A549 (cell line): ENCODE measurements at places on chromosomes 5 and 9.
A peak's percentile ranks its signal among the peaks of the same experiment; 100 is the strongest.

DNA sequence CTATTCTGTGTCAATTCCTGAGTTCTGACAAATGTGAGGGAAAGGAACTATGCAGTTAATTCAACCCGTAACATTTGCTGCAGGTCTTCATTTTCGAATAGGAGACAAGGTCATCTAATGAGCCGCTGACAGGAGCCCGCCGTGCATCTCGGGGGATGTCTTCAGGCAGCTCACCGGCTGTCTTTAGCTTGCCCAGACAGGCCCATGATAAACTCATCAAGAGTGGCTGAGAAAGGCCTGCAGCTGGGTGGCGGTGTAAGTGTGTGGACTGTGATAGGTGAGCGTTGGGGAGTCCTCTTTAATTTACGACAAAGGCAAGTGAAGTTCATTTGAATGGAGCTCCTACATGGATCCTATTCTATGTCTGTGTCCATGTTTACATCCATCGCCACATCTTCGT, 190.5 kb downstream of the ADCY2 start:
- no peak for DNase-seq

- DNase-seq, result no peak
Measured at GRCh38 chr5:82622711-82623514, 344.8 kb upstream of the RPS23 start.

GRCh38 chr5:79932510-79933504, 58.3 kb downstream of the MTX3 start:
- no peak for DNase-seq

GRCh38 chr9:87382900-87383299, 114.8 kb upstream of the DAPK1 start:
- no peak for DNase-seq

GRCh38 chr9:14350349-14350728, 36.4 kb upstream of the NFIB start:
- DNase-seq, result no peak

DNA sequence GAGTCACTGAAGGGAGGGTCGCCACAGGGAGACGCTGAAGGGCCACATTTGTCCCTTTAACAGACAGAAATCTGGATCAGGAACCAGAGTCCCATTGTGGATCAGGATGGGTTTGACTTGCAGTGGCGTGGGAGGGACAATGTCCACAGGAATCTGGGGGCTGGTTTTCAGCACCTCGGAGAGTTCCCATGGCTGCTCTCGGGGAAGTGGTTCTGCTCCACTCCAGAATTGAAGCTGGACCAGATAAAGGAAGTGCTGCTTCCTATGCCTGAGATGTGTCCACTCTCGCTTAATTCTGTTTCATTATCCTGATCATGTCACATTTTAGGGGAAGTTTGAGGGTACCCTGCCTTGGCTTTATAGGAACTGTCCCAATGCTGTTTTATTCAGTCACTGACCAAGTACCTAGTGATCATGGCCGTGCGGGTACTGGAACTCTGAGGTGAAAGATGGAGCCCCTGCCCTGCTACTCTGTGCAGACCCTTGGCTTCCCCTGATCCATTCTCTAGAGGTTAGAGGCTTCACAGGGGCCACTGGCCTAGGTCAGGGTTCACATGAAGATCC, 28.7 kb downstream of the ENHO start:
- peak; percentile 19 for DNase-seq

- DNase-seq, result peak; percentile 48
Measured at GRCh38 chr9:90099262-90099963, 494.6 kb downstream of the GADD45G start.

GRCh38 chr9:86073839-86074238, 25.5 kb downstream of the GOLM1 start:
- no peak for DNase-seq

GRCh38 chr5:145863003-145863402, 9.8 kb downstream of the GRXCR2 start:
- no peak for DNase-seq

DNA sequence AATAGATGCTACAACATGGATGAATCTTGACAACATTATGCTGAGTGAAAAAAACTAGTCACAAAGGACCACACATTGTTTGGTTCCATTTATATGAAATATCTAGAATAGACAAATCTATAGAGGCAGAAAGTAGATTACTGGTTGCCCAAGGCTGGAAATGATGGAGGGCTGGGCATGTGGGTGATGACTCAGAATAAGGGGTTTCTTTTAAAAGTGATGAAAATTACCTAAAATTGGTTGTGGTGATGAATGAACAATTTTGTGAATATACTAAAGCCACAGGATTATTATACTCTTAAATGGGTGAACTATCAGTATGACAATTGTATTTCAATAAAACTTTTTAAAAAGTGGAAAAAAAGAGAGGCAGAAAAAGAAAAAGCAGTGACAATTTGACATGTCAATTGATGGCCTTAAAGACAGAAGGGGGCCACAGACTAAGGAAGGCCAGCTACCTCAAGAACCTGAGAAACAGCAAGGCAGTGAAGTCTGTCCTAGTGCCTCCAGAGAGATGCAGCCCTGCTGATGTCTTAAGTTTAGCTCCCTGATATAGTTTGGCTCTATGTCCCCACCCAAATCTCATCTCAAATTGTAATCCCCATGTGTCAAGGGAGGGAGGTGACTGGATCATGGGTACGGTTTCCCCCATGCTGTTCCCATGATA, 182.7 kb downstream of the PIK3R1 start:
- no peak for DNase-seq

- DNase-seq, result no peak
Measured at GRCh38 chr9:18928711-18929110, 104.3 kb downstream of the SAXO1 start.

- peak; percentile 74 for DNase-seq
Measured at GRCh38 chr9:98775831-98776441, 20.4 kb downstream of the ANKS6 start.

GRCh38 chr5:138230261-138230660, 17.1 kb upstream of the CDC23 start:
- no peak for DNase-seq

DNA sequence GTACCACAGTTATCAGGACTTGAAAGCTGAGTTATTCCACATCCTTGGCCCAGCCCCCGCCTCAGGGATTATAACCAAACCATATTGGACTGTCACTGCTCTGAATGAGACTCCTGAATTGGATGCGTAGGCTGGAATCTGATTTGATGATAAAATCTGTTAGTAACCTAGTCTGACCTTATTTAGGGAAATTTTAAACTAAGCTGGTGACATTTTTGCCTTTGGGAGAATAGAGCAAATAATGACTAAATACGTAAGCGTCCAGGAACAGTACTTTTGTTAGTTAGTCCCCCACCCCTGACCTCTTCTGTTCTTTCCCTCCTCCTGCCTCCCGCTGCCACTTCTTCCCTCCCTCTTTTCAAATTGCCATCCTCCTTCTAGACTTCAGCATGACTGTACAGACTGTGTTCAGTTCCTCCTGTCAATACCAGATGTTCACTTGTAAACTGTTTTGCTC, 92.6 kb downstream of the TLE4 start:
- DNase-seq, result no peak

DNA sequence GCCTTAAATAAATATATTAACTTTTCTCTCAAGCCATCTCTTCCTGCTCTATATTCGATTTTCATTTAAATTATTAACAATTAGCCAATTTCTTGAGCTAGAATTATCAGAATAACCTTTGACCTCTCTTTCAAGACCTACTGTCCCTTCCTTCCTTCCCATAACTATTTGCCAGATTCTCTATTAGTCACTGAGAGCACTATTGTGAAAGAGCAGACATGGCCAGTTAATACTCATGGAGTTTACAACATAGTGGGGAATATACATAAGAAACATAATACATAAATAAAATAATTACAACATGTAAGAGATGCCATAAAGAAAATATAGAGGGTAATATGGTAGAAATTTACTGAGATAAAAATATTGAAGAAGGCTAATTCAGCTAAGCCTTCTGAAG, 72.1 kb upstream of the CHD1 start:
- DNase-seq, result no peak

GRCh38 chr9:87787735-87788134, 61.8 kb downstream of the CTSL start:
- peak; percentile 30 for DNase-seq

GRCh38 chr5:34485768-34486030, 170.4 kb upstream of the RAI14 start:
- DNase-seq, result no peak

GRCh38 chr9:120839146-120839545, 3.6 kb downstream of the PSMD5 start:
- DNase-seq, result no peak

- no peak for DNase-seq
Measured at GRCh38 chr5:179336126-179336870, 9.0 kb downstream of the ADAMTS2 start.

- no peak for DNase-seq
Measured at GRCh38 chr5:40406741-40407211, 272.9 kb upstream of the PTGER4 start.

- no peak for DNase-seq
Measured at GRCh38 chr9:34484678-34485077, 26.1 kb downstream of the DNAI1 start.

DNA sequence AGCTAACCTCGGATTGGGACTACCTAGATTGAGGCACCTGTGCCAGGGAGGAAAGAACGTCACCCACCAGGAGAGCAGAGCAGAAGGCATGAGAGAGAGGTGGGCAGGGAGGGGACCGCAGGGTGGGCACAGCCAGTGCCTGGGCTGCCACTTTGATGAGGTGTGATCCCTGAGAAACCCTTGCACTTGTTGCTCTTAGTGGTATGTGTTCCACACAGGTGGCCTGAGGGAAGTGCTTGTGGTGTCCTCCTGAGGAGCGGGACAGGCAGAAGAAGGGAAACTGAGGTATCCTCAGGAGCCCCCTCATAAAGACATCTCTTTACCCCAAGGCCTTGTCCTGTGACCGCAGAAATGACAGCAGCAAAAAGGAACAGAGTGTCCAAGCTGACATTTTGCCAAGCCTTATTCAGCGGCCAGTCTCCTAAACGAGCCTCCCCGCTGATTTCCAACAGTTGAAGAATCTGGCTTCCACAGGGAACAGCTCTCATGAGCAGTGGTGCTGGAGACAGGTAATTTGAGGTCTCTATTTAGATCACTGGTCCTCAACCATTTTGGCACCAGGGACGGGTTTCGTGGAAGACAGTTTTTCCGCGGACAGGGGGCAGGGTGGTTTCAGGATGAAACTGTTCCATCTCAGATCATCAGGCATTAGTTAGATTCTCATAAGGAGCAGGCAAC, 82.4 kb downstream of the FOXD1 start:
- no peak for DNase-seq

- DNase-seq, result no peak
Measured at GRCh38 chr9:125258832-125259534, 2.6 kb upstream of the GAPVD1 start.

- no peak for DNase-seq
Measured at GRCh38 chr9:84758817-84759216, 89.3 kb downstream of the NTRK2 start.

DNA sequence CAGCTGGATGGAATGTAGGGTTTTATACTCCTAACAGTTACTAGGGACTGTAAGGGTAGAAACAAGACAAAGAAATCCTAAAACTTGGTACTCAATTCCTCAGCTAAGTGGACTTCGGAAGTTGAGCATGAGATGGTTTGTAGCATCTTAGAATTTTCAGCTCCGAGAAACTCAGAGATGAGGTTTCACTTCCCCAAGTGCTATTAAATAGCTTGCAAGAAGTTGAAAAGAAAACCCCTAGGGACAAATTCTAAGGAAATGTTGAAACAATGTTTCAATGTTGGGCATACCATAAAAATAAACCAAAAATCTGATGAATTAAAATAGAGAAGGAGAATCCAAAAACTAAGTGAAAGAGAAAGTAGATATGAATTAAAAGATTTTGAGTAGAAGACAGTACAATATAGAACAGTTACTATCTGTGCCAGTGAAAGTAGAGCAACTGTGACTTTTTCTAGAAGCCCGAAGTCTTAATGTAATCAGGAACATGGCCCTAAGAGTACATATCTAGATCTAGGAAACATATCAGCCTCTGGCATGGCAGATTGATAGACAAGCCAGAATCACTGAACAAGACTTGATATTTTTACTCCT, 308.6 kb upstream of the RGMB start:
- no peak for DNase-seq

DNA sequence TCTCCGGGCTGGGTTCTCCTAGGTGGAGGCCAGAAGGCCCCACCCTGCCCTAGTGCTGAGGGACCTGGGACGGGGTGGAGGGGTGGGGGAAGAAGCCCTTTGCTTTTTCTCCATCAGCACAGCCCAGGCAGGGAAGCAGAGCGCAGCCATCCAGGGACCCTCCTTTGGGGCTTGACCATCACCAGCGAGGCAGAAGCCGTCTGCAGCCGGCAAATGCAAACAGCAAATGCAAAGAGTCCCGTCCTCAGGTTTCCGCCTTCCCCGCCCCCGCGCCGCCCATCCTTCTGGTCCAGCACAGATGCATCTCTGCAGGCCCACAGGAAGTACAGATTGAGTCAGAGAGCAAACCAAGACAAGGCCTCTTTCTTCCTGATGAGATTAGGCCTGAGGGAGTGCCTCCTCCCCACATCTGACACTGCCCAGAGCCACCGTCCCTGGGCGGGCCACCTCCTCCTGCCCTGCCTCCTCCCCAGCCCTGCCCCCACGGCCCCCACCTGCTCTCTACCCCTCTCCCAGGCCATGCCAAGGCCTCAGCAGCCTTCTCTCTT, 23.4 kb downstream of the CORO2A start:
- DNase-seq, result no peak

DNA sequence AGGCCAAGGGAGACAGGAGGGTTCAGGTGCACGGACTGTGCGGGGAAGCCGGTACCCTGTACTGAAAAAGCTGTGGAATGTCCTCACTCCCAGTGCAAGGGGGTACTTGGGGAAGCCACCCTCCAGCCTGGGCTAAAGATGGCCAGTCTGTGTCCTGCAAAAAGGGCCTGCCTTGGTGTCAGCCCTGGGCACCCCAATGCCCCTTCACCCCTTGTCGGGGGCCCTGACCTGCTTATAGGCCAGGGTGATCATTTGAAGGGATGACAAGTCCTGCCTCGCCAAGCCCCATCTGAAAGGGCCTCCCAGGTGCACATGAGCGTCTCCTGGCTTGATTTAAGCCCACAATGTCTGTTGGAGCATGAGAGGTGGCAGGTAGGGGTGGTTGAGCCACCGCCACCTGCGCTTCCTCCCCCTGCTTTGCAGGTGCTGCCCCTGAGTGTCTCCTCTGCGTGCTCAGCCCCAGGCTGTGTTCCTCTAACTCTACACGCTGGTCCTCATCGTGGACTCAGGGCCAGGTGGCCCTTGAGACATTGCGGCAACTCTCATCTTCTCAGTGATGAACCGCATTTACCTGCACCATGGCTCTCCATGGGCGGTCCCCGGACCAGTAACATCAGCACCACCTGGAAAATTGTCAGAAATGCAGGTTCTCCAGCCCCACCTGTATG, 97.0 kb downstream of the ANKRD33B start:
- no peak for DNase-seq

DNA sequence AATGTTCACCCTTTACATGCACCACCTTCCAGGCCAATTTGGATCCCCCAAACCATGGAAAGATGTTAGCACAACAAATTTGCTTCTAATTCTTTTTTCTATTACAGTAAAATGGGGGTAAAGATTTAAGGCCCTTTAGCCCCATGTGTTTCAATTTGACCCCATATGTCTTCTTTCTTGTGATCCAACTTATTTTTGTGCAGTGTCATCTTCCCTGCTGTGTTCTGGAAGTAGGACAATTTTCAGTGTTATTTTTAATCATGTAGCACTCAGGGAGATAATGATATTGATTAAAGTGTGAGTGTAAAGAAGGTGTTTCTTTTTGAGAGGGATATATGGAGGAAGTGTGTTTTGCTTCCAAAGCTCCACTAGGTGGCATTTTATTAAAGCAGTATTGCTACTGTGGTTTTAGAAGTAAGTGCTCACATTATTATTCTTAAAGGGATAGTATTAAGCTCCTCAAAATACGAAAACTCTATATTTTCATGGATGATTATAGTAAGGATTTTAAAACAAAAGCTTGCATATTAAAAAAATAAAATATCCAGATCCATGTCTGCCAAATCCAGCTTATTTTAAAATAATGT, 118.7 kb upstream of the ATP10B start:
- no peak for DNase-seq
